ENCODE measurements at places on chromosomes 6 and 20.

- no peak for DNase-seq
Measured at GRCh38 chr6:29129326-29130012, 21.6 kb downstream of the OR2J3 start.

DNA sequence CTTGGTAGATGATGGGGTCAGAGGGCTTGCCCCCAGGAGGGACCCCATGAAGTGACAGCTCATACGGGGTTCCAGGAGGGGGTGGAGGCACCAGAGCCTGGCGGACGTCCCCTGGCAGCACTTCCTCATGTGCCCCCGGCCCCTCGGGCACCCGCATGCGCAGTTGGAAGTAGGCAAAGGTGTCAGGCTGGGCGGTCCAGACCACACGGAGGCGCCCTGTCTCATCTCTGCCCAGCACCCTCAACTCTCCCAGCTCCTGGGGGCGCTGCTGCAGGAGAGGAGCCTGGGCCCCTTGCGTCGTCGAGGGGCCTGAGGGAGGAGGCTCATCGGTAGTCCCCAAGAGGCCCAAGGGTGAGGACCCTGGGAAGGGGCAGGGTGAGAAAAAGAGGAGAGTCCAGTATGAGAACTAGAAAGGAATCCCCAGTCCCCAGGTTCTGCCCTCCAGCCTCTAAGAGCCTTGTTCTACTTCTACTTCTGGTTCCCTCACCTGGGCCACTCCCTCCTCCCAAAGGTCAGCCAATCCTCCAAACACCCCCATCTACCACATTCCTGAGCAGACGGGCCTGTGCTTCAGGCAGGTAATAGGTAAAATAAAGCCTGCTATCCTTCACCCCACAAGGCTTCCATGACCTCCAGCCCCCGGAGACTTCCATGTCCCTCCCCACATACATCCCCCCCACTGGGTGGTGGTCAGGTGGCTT lies 23.2 kb downstream of the TNXB start:
- no peak for DNase-seq

DNA sequence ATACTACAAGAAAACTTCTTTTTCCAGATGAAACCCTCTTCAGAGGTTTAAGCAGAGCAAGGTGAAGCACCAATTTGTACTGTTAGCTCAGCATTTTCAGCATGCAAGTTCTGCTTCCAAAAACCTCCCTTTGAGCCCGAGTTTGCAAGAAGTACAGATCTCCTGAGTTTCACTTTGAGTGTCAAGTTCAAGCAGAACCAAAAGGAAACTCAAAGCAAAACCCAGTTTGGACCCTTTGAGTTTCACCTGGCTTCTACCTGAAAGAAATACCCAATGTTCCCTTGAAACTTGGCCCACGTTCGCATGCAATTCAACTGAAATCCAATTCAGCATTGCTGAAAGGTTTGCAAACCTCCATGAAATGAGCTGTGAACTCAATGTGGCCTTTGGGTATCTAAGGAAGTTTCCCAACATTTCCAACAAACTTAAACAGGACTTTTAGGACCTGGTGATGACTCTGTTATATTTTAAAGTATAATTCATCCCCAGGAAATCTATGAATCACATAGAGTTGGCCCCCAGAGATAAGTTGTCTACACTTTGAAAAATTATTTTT lies 62.9 kb upstream of the HBS1L start:
- no peak for DNase-seq

GRCh38 chr6:140108167-140108566 lies 733.7 kb upstream of the CITED2 start:
- DNase-seq = no peak

DNA sequence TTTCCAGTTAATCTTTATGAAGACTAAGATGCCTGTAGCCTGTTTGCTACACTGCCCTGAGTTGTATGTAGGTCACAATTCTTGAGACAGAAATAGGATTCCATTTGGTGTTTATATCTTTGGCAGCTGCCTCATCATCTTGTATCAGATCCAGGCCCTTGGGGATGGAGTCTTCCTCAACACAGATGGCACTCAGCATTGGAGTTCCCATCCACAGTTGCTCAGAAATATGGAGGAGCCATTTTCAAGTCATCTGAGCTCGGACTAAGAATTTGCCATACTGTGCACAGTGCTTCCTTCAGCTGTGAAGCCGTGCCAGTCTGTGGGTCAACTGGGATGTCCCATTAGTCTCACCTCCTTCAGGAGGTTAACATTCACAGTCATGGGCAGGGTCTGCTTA lies 156.6 kb downstream of the ZDHHC14 start:
- no peak for DNase-seq

DNA sequence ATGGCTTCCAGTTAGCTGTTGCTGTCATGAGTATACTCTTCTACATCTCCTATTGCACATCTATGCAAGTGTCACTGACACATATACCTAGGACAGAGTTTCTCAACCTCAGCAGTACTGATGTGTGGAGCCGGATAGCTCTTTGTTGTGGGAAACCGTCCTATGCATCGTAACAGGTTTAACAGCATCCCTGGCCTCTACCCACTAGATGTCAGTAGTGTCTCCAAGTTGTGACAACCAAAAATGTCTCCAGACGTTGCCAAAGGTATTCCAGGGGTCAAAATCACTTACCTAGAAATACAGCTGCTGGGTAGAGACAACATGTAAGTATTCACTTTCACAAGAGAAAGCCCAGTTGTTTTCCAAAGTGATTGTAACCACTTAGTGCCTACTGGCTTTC lies 637.6 kb downstream of the RNF144B start:
- DNase-seq = no peak

GRCh38 chr6:40419946-40420728 lies 167.0 kb downstream of the LRFN2 start:
- DNase-seq = no peak

GRCh38 chr6:22736740-22737139 lies 167.4 kb downstream of the HDGFL1 start:
- DNase-seq = no peak

DNA sequence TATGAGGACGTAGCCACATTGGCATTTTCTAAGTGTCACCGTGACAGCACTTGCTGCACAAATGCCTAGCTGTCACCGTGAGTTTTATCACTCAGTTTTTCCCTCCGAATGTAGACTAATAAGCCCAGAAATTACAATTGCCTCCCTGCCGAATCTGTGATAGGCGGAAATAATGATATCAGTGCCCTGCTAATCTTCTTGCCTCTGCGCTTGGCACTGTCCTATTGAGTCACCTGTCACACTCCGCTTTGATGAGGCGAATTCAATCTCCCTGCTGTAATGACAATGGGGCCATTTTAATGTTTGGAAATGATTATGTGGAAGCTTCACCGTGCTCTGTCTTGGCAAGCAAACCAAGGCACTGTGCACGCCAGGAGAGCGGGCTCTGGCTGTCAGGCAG lies 112.8 kb downstream of the LINC00237 start:
- no peak for DNase-seq

DNA sequence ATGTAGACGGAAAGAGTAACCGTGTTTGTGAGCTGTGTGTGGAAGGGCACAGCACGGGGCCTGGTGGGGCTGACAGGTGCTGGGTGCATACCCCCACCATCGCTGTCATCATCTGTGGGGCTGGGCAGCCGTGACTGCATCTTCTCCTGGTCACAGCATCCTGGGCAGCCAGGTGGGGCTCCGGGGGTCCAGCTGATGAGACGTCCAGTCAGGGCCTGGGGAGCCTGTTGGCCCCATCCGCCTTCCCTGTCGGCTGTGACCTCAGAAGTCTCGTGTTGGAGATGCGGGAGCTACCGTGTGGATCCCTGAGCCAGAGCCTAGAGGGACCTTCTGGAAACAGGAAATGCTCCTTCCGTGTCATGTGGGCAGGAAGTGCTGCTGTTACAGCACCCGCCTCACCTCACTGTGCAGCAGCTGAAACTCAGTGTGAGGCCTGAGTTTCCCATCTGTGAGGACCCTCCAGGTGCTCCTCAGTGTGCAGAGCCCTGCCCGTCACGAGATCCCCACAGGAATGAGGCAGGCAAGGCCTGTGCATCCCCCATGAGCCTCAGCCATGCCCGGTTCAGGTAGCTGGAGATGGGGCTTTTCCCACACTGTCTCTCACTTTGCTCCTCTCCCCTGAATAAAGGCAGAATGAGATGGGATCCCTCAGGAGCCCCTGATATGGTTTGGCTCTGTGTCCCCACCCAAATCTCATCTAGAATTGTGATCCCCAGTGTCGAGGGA lies 108.7 kb downstream of the ERMARD start:
- no peak for DNase-seq

GRCh38 chr20:33791959-33792597 lies 19.1 kb upstream of the CHMP4B start:
- DNase-seq = peak; percentile 6
